ENCODE measurements at places on chromosomes 13 and 19.

- no peak for DNase-seq
Measured at GRCh38 chr13:37679043-37679442, 80.5 kb upstream of the POSTN start.

- DNase-seq: peak; percentile 51
Measured at GRCh38 chr19:1811472-1811894, 593 bp downstream of the ATP8B3 start.

GRCh38 chr19:16506961-16507360 lies 10.8 kb downstream of the C19orf44 start:
- no peak for DNase-seq

- no peak for DNase-seq
Measured at GRCh38 chr19:51018745-51019543, 565 bp downstream of the KLK10 start.

DNA sequence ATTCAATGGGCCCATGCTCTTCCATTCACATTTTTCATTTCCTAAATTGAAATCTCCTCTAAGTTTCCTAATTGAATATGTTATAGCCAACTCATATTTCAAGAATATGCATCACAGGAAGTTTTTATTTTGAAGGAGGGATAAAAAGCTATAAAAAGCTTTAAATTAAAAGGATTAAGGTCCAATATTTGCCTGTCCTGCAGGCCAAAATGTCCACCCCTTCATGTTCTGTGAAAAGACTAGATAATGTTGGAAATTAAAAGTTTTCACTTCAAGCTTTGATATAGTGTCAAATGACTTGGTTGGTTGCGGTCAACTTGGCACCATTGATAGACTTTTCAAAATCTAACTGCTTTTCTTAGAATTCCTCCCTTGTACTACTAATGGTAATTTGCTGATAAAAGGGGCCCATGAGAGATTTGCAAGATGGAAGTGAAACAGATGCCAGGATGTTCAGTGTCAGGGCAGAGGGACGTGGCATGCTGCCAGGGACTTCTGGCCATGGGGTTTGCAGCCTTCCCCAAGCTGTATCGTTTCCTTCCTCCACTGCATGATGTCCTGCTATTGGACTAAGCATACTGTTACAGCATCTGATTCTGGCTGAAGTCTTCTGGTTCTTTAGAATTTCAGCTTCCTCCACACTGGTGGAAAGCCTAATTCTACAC lies 547.3 kb upstream of the MIR17HG start:
- peak; percentile 1 for DNase-seq

- no peak for DNase-seq
Measured at GRCh38 chr13:101898676-101899075, 446.2 kb downstream of the ITGBL1 start.

GRCh38 chr13:76466043-76466442 lies 420.2 kb downstream of the KCTD12 start:
- no peak for DNase-seq

- DNase-seq: peak; percentile 85
Measured at GRCh38 chr19:17289489-17289888, 7.8 kb downstream of the ANKLE1 start.

GRCh38 chr13:51608857-51609406 lies 24.7 kb downstream of the WDFY2 start:
- DNase-seq: no peak

DNA sequence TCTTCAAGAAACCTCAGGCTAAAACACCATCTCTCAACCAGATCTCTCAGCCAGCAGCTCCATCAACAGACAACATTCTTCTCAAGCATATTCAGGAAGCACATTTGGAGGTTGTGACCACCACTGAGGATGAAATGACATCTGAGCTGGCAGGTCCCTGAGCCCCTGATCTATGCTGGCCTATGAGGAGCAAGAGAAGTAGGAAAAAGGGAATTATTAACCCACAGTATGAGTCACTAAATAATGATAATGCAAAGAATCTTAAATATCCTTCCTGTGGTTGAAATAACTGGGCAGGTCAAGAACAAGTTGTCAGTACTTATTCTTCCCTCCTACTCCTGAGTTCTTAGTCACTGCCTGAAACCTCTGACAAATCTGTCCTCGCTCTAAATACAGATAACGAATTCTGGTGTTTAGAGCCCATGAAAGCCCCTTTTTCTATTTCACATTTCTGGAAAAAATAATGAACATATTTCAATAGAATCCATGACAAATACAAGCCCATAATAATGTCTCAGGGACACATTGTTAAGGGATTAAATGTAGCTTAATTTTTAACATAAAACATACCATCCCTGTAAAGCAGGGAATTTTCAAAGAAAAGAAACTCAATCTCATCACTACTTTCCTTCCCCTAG lies 225.8 kb upstream of the IRS2 start:
- peak; percentile 98 for DNase-seq

DNA sequence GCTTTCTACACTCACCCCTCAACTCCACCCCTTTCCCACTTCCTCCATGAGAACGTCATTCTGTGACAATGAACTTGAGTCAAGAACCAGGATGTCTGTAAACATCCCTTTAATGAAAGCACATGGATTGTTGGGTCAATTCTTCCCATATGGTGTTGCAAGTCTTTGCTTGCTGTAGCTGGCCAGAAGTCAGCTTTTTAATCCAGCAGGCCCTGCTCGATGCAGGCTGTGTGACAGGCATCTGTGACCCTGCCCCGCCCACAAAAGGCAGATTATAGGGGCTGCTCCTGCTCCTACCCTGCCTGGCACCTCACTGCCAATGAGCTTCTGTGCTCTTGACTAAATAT lies 78.0 kb downstream of the STARD13 start:
- DNase-seq: peak; percentile 71

GRCh38 chr19:3415695-3416094 lies 49.3 kb downstream of the NFIC start:
- no peak for DNase-seq

GRCh38 chr13:52383366-52383765 lies 22.6 kb downstream of the THSD1 start:
- DNase-seq: no peak

GRCh38 chr13:53054569-53054968 lies 26.0 kb downstream of the OLFM4 start:
- no peak for DNase-seq

DNA sequence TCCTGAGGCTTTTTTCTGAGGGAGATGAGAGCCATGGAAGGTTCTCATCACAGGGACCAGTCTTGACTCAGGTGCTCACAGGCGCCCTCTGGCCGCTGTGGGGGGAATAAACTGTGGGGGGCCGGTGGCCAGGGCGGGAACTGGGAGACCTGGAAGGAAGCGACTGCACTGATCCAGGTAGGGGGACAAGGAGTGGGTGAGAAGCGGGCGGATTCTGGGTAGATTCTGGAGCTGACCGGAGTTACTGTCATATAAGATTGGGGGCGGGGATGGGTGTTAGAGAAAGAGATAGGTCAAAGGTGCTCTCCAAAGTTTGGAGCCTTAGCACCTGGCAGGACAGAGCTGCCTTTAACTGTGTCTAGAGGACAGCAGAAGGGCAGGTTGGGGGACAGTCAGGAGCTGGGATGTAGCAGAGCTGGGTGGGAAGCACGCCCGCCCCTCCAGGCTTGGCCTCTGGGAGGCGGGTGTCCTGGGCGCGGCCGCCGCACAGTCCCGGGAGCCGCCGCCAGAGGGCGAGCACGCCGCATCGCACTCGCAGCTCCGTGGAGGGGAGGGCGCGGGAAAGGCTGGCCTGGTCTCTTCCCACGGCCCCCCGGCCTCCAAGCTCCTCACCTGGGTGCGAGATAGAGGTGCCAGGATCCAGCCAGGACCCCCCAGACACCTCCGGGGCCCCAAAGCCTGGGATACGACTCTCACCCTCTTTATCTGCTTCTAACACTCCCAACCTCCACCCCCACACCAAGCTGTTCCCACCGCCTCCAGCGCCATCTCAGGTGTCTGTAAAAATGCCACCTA lies 4.2 kb upstream of the DAND5 start:
- peak; percentile 75 for DNase-seq

GRCh38 chr13:36261011-36261410 lies 36.6 kb downstream of the CCDC169 start:
- DNase-seq: no peak

DNA sequence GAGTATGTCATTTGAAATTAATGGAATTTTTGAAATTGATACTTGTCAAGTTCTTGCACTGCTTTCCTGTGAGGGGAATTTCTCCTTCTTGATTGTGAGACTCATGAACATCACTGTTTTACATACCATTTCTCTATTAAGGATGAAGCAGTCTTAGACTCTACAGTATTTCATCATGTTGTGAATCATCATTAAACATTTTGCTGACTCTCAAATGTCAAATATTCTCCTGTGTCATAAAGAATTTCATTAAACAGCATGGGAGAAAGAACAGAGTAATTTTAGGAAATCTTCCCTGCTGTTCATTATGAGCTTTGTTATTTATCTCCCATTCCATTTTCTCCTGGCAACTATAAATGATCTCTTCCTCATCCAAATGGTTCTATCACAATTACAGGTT lies 729.0 kb downstream of the PCDH9 start:
- peak; percentile 85 for DNase-seq

DNA sequence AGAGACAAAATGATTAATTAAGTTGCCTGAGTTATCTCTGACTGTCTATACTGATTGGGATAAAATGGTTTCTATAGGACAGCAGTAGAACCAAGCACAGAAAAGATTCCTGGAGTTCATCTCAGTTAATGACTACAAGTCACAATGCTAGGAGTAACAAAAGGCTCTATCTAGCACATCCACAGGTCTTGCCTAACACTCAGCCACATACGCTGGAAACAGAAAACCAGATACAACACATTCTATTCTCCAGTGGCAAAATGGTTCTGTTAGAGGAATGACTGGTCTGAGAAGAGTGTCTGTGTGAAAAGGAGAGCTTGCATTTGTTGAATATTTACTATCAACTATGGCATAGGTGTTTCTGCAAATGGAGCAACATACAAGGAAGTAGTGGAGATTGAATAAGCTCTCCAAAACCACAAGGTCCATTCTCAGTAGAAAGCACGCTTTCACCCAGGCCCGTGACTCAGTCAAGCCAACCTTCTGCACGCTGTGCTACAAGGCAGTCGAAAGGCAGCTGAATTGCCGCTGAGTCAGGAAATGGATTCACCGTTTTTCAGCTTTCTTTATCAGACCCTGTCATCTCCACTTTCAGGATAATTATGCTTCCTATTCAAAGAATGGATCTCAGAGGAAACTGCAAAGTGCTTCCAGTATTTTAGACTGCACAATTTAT lies 761.5 kb downstream of the EFNB2 start:
- peak; percentile 39 for DNase-seq

- no peak for DNase-seq
Measured at GRCh38 chr13:70849222-70849621, 741.0 kb upstream of the KLHL1 start.

GRCh38 chr19:34317311-34317927 lies 47.6 kb upstream of the GPI start:
- DNase-seq: no peak

- DNase-seq: peak; percentile 42
Measured at GRCh38 chr13:28313579-28313978, 175.2 kb downstream of the PAN3 start.

All from fibroblast of skin of scalp (primary cell).